Astrocyte of the spinal cord (primary cell): ENCODE measurements at places on chromosomes 12 and 14.
A peak's percentile ranks its signal among the peaks of the same experiment; 100 is the strongest.

DNA sequence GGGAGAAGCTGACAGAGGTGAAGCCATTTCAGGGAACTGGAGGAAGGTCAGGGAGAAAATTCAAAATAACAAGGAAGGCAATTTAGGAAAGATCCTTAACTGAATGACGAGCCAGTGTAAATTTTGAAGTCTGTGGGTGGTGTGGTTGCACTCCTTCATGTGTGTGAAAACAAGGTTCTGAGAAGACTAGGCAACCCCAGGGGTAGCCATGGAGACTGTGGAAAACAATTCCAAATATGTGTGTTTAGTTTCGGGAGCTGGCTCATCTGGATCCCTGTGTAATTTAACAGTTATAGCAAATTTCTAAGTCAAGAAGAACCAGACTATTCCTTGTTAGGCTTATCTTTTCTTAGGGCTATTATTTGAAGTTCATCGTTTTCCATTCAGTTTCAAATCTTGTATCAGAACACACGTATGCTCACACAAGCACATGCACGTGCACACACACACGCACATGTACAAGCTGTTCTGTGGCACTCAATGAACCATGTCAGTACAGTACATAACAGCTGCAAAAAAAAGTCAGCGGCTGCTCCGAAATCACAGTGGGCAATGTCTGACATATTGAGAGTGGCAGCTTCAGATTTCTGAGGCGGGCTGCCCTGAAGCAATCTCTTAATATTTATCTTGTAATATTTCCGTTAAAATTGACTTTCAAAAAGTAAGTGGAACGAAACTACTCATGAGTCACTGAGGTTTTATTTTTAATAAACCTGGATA is 411.2 kb downstream of the AEBP2 start:
- DNase-seq: peak; percentile 72

GRCh38 chr14:95527387-95528002 is 7.4 kb upstream of the GLRX5 start:
- peak; percentile 85 for DNase-seq

- no peak for DNase-seq
Observed at GRCh38 chr12:51620448-51620847, 29.4 kb downstream of the SCN8A start.

GRCh38 chr12:75698052-75698451 is 186.6 kb upstream of the KRR1 start:
- DNase-seq: no peak

DNA sequence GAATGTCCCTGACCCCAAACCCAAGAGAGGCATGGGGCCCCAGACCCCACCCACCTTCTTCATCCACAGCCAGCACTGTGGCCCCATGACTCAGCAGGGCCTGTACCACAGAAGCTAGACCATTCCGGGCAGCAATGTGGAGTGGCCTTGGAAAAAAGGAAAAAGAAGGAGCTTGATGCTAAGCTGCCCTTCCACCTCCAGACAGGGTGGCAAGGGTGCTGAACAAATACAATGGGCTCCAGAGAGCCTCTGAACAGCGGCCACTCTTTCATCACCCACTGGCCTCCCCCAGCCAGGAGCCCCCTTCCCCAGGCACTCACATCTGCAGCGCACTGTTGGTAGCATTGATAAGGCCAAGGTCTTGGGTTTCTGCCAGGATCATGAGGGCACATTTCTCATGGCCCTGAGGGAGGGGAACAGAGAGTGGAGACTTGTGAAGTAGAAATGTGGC is 13.9 kb downstream of the SLC39A5 start:
- no peak for DNase-seq

DNA sequence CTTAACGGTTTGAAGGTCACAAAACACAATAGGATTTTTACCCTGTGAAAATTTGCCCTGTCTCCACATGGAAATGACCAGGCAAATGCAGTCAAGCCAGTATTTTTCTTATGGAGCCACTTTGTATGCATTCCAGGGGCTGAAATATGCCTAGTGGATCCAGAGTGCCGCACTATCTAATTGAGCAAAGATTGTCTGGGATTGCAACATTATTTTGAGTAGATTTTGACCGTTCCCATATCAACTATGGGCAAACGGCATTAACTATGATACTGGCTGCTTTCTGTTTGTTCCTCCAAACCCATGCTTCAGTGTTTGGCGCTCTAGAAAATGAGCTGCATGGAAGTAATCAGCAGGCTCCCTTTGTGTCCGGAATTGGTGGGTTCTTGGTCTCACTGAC is 223.0 kb downstream of the BTG1 start:
- no peak for DNase-seq

DNA sequence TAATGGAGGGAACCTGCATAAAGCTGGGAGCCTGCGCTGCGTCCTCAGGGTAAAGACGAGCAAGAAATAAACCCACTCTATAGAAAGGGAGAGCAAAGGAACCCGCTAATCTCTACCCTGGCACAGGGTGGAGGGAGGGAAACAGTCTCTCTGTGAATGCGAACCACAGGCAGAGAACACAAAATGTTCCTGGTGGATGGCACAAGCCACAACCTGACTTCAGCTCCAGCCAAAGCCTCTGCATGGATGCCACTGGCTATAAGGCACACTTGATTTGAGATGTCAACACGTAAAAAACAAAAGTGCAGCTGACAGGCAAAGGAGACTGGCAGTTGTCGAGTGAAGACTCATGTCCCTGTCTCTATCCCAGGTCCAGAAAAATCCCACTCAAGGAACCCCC is 32.4 kb downstream of the CHGA start:
- no peak for DNase-seq

DNA sequence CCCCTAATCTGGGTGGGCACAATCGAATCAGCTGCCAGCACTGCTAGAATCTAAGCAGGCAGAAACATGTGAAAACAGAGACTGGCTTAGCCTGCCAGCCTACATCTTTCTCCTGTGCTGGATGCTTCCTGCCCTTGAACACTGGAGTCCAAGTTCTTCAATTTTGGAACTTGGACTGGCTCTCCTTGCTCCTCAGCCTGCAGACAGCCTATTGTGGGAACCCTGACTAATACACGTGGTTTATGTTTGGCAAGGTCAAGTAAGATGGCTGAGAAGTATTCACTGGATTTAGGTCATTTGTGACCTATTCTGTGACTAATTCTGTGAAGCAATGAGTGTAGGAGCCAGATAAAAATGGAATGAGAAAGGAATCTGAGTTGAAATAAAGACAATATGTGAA is 11.0 kb downstream of the GPR135 start:
- peak; percentile 85 for DNase-seq

DNA sequence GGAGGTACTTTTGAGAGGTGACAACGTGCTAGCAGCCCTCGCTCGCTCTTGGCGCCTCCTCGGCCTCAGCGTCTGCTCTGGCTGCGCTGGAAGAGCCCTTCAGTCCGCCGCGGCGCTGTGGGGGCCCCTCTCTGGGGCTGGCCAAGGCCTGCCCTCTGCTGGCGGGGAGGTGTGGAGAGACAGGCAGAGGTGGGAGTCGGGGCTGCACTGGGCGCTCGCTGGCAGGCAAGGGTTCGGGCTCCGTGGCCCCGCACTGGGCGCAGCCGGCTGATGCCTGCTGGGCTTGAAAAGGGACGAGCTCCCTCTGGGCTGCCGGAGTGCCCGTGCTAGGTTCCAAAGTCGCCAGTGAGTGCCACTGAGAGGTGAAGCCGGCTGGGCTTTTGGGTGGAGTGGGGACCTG is 580.0 kb downstream of the DIO2 start:
- no peak for DNase-seq

- no peak for DNase-seq
Observed at GRCh38 chr14:24096545-24097181, 2.6 kb downstream of the PCK2 start.

DNA sequence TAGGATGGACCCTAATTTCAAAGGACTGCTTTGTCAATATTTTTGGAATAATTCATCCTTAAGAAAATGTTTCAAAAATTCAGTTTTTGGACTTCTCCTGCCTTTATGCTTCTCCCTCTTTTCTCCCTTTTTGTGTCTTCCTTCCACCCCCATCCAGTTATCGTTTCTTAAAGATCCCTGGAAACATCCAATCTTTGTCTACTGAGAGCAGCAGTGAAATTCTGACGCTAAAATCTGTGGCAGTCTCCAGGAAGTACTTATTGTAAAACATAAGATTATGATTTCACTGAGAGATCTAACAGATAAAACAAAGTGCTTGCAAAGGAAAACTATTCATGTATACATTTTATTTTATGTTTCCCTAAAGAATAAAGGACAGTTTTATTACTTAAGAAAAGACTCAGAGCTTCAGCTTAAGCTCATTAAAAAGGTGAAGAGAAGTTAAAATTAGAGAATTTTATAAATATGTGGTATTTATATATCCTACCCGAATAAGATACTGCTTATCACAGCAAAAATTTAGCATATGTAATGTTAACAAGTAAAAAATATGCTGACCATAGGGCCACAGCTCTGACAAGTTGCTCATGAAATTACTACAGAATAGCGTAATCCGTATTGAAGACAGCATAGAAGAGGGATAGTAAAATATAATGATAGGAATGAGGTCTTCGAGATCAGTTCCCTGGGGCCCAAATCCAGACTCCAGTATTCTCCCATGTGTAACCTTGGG is 6.9 kb downstream of the FRMD6 start:
- DNase-seq: no peak

DNA sequence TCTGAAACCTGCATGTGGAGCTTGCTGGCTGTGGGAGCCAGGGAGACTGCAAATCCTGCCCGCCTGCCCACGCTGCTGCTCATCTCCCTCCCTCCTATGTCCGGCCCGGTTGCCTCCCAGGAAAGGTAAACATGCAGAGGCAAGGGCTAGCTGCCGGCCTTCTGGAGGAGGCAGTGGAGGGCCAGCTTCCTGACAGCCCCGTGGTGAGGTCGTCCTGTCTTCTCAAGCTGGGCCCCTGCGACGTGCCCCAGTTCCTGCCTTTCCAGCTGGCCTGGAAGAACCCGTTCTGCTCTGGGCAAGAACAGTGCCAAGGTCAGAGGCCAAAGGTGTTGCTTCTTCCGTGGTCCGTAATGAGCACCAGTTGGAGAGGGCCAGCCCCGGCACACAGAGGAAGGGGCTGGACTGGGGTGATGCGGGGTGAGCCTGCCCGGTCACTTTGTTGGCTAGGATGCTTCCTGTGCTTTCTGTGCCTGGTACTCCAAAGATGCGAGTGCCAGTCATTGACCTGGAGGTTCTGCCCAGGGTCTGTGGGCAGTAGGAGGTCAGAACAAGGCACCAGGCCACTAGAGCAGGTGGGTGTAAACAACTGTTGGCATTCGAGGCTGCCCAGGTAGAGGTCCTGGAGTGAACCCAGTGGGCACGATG is 25.3 kb downstream of the TPCN1 start:
- no peak for DNase-seq

GRCh38 chr12:6540181-6540877 is 6.0 kb downstream of the GAPDH start:
- DNase-seq: peak; percentile 93

DNA sequence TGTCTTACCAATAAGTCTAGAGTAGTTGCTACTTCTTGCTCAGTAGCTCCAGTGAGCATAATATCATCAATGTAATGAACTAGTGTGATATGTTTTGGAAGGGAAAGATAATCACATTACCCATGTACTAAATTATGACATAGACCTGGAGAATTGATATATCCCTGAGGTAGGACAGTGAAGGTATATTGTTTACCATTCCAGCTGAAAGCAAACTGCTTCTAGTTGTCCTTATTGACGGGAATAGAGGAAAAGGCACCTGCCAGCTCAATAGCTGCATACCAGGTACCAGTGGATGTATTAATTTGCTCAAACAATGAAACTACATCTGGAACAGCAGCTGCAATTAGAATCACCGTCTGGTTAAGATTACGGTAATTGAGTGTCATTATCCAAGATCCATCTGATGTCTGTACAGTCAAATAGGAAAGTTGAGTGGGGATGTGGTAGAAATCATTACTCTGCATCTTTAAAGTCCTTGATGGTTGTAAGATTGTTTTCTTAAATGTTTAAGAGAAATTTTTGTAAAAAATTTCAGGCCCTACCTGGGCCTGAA is 100.0 kb upstream of the ARHGAP5 start:
- DNase-seq: no peak

DNA sequence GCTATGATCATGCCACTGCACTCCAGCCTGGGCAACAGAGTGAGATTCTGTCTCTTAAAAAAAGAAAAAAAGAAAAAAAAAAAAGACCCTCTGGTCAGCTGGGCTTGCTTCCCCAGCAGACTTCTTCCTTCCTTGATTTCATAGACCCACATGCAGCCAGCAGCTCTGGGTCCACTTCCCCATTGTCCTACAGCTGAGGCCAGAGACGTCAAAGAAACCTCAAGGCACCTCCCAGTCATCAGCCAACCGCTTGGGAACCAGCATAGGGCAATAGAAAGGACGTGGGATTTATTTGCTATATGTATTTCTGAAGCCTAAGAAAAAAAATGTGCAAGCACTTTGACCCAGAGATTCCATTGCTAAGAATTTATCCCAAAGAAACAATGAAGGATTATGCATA is 35.4 kb upstream of the SPPL3 start:
- no peak for DNase-seq

GRCh38 chr12:754851-755562 is 2.6 kb downstream of the WNK1 start:
- DNase-seq: peak; percentile 65

DNA sequence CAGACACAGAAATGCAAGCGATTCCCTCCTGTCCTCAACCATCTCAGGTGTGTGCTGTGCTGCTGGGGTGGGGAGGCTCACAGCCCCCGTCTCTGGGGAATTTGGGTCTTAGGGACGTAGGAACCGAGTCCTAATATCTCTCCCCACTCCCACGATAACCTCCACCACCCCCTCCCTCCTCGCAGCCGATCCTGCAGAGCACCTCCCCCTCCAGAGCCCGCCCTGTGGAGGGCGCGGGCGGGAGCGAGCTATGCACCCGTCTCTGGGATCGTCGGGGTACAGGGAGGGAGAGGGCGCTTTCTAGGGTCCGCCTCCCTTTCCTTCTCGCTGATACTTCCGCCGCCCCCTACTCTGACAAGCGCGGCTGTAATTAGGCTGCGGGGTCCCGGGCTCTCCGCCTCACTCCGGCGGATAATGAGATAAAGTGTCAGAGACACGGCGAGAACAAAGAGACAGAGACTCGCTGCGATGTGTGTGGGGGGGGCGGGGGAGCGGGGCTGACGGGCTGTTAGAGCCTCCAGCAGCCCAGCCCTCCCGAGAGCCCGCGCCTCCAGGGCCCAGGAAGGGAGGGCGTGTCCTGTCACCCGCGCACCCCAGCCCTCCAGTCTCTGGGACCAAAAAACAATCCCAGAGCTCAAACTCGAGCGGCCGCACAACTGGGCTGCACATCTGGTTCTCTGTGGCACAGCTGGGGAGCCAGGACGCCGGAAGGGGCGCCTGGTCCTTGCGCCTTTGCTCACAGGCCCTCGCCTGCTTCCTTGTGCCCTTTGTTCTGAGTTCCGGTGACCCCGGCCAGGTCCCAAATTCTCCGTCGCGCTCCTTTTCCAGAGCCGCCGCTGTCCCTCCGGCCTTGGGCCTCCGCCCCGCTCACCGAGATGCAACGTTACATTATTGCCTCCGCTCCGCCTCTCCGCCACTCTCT is 8.7 kb downstream of the SHMT2 start:
- no peak for DNase-seq

- DNase-seq: no peak
Observed at GRCh38 chr12:32777159-32777558, 21.5 kb upstream of the YARS2 start.

- DNase-seq: no peak
Observed at GRCh38 chr14:38755036-38755435, 348.0 kb downstream of the SEC23A start.
